Hepatic stellate cell (primary cell): ENCODE measurements at places on chromosomes 2 and 18.

GRCh38 chr2:120394764-120395163 lies 48.8 kb downstream of the INHBB start:
- no peak for DNase-seq

- no peak for DNase-seq
Observed at GRCh38 chr18:10296491-10296890, 157.9 kb upstream of the APCDD1 start.

- DNase-seq, result no peak
Observed at GRCh38 chr2:126859631-126860030, 39.1 kb upstream of the TEX51 start.

DNA sequence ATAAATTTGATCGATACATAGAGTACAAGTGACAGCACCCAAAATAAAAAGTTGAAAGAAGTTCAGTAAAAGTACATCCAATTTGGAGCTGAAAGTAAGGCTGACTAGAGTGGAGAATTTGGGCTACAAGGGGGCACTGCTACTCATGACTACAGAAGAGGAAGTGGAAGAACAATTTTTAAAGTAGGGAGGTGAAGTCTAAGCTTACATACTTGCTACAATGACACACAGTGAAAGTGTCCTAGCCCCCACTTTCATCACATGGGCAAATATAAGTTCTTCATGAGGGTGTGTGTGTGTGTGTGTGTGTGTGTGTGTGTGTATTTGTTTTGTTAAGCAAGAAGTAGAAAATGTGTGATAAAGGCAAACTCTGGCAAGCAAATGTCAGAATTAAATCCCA lies 45.7 kb downstream of the MAP3K2 start:
- DNase-seq, result no peak

DNA sequence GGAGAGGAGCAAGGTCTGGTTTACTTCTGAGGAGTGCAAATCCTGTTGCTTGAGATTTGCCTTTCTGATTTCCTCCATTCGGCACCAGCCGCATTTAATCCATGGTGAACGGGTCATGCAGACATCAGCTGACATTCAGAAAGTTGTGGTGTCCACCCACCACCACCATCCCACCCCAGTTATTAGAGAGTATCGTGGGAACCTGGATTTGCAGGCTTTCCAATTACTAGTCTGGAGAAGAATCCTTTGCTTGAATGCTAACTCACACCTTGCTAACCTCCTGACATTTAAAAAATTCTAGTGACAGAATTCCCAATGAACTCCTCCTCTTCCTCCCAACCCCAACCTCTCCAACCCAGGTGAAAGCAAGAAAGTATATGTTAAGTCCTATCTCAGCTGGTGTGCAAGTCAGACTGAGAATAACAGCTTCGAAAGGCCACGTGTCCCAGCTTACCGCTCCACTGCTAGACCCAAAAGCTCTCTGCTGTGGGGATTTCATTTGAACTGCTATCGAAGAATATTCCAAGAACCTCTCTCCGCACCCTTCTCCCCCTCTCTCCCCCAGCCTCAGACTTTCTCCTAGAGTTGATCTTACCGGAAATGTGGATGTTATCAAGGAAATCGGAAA lies 17.7 kb downstream of the BCL11A start:
- no peak for DNase-seq

GRCh38 chr2:65622951-65623535 lies 190.6 kb upstream of the SPRED2 start:
- DNase-seq, result no peak

DNA sequence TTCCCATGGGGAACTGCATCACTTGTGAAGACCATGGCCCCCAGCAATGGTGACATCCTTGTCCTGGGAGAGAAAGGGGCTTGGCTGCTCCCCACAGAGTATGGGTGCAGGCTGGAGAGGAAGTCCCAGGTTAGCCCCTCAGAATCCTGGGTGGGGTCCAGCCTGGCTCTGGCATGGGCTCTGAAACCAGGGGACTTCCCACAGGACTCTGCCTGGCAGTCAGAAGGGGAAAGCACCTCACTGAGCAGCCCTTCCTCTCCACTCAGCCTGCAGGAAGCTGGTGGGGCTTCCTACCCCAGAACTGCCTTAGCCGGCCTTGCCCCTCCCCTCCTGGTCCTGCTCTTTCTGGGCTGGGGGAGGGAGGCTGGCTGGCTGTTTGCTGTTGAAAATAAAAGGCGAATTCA lies 3.7 kb downstream of the NEURL3 start:
- DNase-seq, result no peak

DNA sequence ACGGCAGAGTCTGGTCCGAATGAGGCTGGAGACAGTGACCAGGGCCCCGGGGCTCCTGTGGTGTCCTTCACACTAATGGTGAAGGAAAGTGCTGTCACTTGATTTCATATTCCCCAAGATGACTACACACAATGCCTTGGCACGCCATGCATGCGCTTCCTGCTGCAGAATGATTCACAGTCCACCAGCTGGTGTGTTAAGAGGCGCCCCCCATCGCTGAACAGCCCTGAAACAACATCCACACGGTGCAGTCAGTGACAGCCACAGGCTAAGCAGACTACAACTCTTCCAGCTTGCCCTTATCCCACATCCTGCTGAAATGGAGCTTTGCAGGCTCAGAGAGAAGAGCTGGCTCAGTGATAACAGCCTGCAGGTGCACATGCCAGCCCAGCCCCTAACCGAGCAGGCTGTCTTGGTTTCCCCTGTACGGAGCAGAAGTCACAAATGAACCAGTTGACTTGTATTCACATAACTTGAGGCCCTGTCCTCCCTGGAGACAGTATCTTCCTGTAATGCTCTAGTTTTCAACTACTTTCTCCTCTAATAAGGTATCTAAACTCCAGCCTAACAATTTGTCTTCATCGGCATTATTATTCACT lies 24.3 kb upstream of the CDH20 start:
- no peak for DNase-seq
